NCI-H2081 (cell line): ENCODE measurements at places on chromosomes 4 and X.
A peak's percentile ranks its signal among the peaks of the same experiment; 100 is the strongest.

DNA sequence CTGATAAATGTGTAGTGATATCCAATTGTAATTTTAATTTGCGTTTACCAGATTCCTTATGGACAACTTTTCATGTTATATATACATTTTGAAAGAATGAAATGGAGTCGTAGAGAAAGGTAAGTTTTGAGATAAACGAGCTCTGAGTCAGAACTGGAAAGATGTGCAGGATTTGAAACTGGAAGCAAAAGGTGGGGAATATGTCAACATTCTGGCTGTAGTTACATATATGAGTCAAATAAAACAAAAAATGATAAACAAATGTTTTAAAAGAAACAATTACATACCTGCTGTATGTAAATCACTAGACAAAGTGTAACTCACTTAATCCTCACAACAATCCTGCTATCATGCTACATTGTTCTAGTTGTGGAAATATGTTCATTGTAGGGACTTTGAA, 84.0 kb downstream of the LPAR4 start:
- DNase-seq: no peak

DNA sequence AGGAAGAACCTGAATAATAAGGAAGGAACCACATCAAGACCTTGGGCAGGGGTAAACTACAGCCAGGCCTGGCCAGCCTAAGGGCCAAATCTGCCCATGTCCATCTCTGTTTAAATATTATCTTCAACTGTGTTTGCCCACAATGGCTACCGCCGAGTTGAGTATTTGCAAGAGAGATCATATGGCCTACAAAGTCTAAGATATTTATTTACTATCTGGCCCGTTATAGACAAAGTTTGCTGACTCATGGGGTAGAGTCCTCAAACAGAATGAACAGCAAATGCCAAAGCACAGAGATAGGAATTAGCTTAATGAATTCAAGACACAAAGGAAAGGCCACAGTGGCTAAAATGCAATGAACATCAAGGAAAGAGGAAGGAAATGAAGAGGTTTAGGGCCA, 44.8 kb downstream of the RPS6KA3 start:
- DNase-seq: no peak

DNA sequence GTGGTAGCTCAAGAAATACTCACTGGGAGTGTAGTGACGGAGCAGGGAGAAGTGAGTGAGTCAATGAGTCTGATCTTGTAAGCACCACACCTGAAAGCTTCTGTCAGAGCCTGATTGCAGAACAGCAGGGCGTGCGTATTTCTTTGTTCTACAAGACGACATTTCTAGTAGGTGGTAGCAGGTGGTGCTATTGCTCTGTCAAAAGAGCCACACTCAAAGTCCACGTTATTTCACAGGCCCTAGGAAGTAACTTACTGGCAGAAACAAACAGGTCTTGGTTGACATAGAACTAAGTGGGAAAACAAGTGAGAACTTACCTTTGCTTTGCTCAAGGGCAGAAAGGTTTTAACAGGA, 46.4 kb upstream of the SPRY1 start:
- DNase-seq: peak; percentile 42

GRCh38 chrX:8823698-8824097, 22.5 kb upstream of the FAM9A start:
- DNase-seq: no peak

DNA sequence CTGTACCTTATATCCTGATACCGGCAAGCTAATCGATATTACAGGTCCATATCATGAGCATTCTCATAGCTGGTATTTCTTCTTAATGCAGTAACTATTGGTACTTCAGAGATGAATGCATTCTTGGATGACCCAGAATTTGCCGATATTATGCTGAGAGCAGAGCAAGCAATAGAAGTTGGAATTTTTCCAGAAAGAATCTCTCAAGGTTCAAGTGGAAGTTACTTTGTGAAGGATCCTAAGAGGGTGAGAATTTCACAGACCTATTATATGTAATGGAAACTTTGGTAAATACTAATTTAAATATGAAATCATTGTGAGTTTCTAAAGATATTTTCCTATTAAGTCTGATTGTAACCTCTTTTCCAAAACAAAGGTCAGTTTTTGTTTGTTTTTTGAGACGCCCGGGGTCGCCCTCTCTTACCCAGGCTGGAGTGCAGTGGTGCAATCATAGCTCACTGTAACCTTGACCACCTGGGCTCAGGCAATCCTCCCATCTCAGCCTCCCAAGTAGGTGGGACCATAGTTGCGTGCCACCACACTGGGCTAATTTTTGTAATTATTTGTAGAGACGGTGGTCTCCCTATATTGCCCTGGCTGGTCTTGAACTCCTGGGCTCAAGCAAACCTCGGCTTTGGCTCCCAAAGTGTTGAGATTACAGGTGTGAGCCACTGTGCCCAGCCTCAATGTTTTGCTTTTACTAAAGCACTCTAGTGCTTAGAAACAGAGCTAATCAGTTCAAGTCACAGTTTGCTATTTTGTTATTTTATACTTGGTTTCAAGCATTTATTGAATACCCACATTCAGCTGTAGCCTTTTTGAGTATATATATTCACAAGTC, 18.6 kb downstream of the PI4K2B start:
- DNase-seq: no peak

GRCh38 chr4:105139646-105140045, 7.0 kb upstream of the TET2 start:
- no peak for DNase-seq

DNA sequence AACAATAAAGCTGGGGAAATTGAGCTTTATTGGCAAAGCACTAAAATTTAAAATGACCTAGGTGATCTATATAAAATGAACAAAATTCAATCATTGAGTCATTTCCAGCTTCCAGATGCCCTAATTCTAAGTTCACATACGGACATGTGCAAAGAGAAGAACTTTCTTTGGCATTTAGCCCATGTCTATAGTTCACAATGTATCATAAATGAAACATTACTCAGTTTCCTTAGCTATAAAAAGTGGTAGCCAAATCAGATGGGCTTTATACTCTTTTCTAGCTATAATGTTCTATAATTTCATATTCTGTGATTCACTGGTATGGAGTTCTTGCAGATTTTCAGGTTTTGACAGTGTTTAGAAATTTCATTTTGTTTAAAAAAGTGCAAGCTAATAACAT, 327.4 kb downstream of the KCTD8 start:
- DNase-seq: no peak

DNA sequence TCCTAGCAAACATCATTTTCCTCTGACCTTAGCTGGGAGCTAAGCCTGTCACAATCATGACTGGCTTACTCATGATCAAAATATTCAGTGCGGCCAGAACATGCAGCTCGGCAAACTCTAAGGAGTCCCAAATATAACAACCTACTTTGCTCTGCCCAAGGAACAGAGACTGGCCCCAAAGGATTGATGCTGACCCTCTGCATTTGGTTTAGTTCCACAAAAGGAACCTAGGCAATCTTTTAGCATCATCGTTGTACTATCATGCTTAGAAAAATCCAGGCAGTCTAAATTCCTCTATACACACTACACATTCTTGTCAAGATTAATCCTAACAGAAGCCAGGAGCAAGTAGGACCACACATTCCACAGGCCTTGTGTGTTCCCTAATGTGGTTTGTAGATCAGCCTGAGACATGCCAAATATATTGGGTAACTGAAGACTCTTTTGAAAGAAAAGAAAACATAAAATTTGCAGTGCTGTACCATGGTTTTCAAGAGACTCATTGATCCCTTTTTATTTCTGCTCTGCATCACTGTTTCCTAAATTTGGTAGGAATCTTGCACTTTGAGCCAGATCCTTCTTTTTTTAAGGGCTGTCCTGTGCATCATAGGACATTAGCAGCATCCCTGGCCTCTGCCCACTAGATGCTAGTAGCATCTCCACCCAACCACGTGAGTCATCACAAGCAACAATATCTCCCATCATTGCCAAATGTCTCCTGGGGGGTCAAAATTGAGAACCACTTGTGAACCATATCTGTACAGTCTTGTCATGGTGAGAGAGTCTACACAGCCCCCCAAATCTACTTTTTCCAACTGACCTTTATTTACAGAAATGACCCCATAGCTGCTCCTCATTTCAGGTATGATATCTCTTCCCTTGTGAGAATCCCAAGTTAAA, 17.6 kb upstream of the CC2D2A start:
- DNase-seq: no peak

- no peak for DNase-seq
Measured at GRCh38 chrX:140346729-140347128, 158.1 kb downstream of the SOX3 start.

- DNase-seq: peak; percentile 2
Measured at GRCh38 chr4:162959046-162959445, 207.6 kb downstream of the NAF1 start.

GRCh38 chr4:69951602-69952001, 13.9 kb downstream of the CSN2 start:
- DNase-seq: no peak

GRCh38 chrX:122856205-122856604, 327.9 kb upstream of the GRIA3 start:
- DNase-seq: no peak

- no peak for DNase-seq
Measured at GRCh38 chr4:27787195-27787594, 926.6 kb downstream of the STIM2 start.

DNA sequence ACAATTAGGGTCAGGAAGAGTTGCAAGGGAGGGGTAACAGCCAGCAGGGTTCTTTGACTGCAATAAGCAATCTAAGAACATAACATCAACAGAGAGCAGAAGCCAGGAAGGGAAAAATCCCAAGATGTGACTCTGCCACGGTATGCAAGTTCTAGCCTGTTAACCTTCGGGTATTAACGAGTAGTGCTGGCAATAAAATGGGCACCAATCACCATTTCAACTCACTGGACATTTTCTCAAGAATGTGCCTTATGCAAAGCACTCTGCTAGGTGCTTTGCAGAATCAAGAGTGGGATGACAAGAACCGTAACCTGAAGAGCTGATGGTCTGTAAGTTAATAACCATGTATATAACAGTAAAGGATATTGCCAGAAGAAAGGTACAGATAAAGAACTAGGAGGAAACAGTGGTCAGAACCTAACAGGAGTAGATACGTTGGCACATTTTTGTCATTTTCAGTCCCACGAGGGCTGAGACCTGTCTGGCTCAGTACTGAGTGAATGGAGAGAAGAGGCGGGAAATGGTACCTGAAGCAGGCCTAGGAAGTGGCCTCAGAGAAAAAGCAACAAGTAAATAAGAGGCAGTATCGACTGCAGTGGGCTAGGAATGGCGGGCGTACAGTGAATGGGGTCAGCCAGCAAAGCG, 2.7 kb downstream of the ELOVL6 start:
- peak; percentile 16 for DNase-seq

- DNase-seq: no peak
Measured at GRCh38 chrX:55119271-55119670, 30.5 kb downstream of the PAGE2 start.

DNA sequence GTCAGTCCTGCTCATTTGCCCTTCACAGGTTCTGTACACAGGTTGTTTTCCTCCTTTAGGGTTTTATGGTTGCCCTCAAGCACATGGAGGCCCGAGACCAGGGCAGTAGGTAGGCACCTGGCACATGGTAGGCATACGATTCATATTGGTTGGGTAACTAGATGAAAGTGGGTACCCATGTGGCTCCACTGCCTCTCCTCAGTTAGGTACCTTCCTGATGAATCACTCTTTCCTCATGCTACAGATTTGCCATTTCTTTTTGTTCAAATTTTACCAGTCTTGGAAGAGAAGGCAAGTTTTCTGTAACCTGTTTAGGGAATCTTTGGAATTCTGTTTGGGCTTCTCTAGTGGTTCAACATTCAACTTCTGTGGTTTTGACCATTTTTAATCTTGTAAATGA, 121.3 kb downstream of the FHIP1A start:
- DNase-seq: no peak
